Endothelial cell (in vitro differentiated cells): ENCODE measurements at places on chromosomes 2 and 18.

GRCh38 chr18:3427944-3428343 lies 22.0 kb upstream of the TGIF1 start:
- no peaks in the 10 kb centered on the region for H3K36me3 ChIP-seq
- H3K4me3 ChIP-seq, result no peak overlapping the region
- DNase-seq, result no peak
- no peak overlapping the region for H3K27ac ChIP-seq
- H3K27me3 ChIP-seq, result peaks cover 3% of the 10 kb centered on the region

- peaks cover 3% of the 10 kb centered on the region for H3K27me3 ChIP-seq
- no peak overlapping the region for H3K4me3 ChIP-seq
- H3K4me1 ChIP-seq, result peaks cover 4% of the 10 kb centered on the region
- no peak for DNase-seq
Observed at GRCh38 chr2:219661197-219661954, 33.9 kb downstream of the SLC4A3 start.

DNA sequence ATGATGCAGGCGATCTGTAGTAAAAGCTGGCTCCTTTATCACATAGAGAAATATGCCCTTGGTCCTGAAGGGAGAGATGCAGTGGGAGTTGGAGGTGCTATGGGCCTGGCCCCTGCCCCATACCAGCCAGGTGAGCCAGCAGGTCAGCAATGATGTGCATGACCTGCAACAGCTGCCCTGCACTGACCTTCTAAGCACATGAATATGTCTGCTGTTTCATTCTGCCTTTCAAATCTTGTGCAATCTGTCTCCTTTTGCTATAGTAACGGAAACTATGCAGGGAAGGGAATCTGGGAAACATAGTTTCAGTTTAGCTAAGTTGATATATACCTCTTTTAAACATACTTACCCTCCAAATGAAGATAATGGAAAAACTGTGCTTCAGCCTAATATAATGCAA lies 235.2 kb downstream of the TDRD15 start:
- H3K4me1 ChIP-seq, result no peaks in the 10 kb centered on the region
- H3K27ac ChIP-seq, result no peak overlapping the region
- no peaks in the 10 kb centered on the region for H3K27me3 ChIP-seq

DNA sequence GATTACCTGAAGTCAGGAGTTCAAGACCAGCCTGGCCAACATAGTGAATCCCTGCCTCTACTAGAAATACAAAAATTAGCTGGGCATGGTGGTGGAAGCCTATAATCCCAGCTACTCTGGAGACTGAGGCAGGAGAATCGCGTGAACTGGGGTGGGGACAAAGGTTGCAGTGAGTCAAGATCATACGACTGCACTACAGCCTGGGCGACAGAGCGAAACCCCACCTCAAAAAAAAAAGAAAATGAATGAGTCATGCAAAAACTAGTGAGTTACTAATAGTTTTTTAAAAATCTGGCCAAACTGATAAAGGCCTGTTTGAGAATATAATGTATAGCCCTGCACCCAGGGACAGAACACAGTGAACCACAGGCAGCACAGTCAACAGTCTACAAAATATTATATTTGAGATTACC lies 17.5 kb downstream of the AFG3L2 start:
- H3K27me3 ChIP-seq, result no peaks in the 10 kb centered on the region
- H3K4me3 ChIP-seq, result no peak overlapping the region
- H3K4me1 ChIP-seq, result no peaks in the 10 kb centered on the region

DNA sequence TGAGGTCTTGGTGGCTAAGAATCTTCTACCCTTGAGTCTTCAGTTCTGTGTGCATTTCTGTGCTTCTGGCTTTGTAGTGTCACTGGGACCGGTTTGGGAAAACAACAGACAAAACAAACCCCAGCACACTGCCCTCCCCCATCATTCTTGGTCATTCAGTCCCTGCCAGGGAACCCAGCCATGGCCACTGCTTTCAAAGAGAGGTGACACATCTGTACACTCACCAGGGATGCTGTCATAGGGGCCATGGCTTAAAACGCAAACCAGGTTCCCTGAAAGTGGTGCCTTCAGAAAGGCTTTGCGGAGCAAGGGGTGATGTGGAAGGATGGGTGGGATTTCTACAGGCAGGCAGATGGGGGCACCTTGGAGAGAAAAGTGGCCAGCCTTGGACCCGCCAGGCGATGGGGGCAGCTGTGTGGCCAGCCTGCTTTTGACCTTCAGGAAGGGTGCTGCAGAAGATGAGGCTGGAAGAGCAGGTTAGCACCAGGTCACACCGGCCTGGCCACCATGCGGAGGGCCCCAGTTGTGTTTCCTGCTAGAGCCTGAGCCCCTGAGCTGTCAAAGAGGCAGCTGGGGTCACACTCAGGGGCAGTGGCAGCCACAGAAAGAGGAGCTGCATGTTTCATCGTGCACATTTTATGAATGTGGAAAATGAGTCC lies 101.3 kb downstream of the INHBB start:
- no peak for DNase-seq
- peaks cover 29% of the 10 kb centered on the region for H3K27me3 ChIP-seq
- H3K27ac ChIP-seq, result no peak overlapping the region

DNA sequence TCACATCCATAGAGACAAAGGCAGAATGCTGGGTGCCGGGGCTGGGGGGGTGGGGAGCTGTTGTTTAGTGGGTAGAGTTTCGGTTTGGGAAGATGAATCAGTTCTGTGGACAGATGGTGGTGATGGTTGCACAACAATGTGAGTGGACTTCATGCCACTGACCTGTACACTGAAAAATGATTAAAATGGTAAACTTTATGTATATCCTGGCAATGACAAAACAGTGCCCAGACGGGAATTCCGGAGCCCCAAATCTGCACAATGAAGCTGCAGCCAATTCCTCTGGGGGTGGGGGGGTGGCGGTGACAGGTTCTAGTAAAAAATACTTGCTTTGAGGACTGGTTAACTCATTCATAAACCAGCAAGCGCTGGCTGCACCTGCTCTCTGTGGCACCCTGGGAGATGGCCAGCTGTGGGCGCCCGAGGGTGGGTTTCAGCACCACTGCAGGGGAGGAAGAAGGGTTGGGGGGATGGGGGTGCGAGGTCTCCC lies 81.8 kb upstream of the HPCAL1 start:
- H3K4me3 ChIP-seq, result no peak overlapping the region
- peaks cover 4% of the 10 kb centered on the region for H3K4me1 ChIP-seq
- no peak overlapping the region for H3K27ac ChIP-seq
- H3K27me3 ChIP-seq, result peaks cover 4% of the 10 kb centered on the region

DNA sequence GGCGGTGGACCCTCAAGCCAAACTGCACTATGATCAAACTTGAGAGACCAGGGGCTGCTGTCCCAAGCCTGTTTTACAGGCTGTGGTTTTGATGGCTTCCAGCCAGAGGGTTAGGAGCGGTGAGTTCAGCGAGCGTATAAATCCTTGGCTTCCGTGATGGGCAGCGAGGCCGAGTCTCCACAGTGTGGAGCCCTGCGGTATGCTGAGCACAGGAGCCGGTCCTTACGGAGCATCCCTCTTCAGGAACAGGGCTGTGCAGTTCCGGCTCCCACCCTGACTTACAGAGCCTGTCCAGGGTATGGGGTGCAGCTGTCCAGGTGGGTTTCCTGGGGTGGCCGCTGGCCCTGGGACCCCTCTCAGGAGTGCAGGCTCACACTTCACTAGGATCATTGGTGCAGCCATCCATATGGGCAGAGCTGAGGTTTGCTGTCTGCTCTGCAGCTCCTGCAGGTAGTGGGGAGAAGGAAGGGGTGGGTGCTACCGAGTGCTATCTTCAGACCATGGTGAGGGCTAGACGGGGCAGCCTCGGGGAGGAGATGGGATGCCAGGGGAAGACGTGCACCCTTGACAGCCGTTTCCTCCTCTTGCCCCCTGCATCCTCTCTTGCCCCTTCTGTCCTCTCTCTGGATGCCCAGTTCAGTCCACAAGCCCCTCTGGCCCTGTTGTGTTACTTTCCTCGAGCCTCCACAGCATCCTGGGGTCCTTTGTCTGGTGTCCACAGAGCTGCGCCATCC lies 104.3 kb downstream of the FAM210A start:
- H3K36me3 ChIP-seq, result peaks cover 15% of the 10 kb centered on the region
- H3K4me1 ChIP-seq, result peaks cover 4% of the 10 kb centered on the region
- no peak overlapping the region for H3K4me3 ChIP-seq
- no peak overlapping the region for H3K27ac ChIP-seq
- no peak for DNase-seq

- H3K36me3 ChIP-seq, result peaks cover 4% of the 10 kb centered on the region
- H3K27me3 ChIP-seq, result no peaks in the 10 kb centered on the region
- peaks cover 38% of the 10 kb centered on the region for H3K4me1 ChIP-seq
Observed at GRCh38 chr18:7683753-7684152, 116.6 kb downstream of the PTPRM start.

DNA sequence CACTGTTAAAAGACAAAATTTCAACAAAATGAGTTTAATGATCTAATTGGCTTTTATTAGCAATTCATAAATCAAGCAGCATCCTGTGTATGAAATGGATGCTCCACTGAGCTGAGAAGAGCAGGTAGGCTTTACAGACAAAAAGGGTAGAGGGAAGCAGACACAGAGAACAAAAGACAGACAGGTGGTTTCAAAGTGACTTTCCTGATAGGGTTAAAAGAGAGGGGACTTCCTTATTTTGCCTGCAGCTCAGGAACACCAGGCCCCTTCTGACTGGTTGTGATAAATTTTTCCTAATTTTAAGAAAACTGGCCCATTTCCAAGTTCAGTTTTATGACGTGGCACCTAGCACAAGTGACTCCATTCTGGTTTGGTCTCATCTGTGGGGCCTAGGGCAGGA lies 11.9 kb downstream of the TEX51 start:
- peaks cover 17% of the 10 kb centered on the region for H3K27me3 ChIP-seq
- peak; percentile 0 for DNase-seq
- no peak overlapping the region for H3K27ac ChIP-seq

DNA sequence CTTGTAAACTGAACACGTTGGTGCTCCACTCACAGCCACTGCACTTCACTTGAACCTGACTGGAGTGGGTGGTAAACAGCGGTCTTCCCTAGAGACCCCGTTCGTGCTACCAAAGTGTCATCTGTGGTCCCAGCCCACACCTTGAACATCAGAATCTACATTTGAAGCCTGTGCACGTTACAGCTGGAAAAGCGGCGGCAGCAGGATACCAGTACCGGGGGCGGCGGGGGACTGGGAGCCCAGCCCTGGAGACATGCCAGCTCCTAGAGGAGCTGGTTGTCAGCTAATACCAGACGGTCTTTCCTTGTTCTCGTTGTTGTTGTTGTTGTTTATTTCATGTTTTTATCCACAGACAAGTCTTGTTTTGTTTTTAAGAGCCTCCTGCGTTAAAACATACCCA lies 156.7 kb downstream of the WDSUB1 start:
- H3K27ac ChIP-seq, result peak overlapping the region; percentile 9
- H3K4me1 ChIP-seq, result peaks cover 55% of the 10 kb centered on the region
- H3K4me3 ChIP-seq, result no peak overlapping the region
- no peak for DNase-seq

- no peaks in the 10 kb centered on the region for H3K36me3 ChIP-seq
- DNase-seq, result no peak
- no peak overlapping the region for H3K4me3 ChIP-seq
Observed at GRCh38 chr18:77105028-77105427, 27.6 kb downstream of the MBP start.

DNA sequence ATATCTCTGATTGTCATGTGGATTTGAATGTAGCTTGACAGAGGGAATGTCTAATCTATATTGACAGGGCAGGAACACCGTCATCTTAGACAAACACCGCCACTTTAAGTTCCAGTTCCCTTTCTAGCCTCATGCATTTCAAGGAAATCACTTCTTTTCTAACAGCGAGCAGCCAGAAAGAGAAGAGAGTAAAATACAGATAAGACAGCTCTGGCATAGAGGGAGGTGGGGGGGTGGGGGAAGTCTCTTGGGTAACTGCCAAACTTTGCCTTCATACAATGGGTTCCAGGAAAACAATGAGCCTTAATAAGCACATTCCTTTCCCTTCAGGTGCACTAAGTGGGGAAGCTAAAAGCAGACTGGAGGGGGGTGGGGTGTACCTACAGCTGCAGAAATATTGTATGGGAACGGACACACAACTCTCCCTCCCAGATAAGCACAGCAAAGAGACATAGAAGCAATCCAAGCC lies 37.2 kb downstream of the CASP10 start:
- H3K4me3 ChIP-seq, result peak overlapping the region; percentile 53
- peak overlapping the region; percentile 95 for H3K27ac ChIP-seq
- peaks cover 42% of the 10 kb centered on the region for H3K4me1 ChIP-seq
- peak; percentile 18 for DNase-seq
- peaks cover 12% of the 10 kb centered on the region for H3K36me3 ChIP-seq

DNA sequence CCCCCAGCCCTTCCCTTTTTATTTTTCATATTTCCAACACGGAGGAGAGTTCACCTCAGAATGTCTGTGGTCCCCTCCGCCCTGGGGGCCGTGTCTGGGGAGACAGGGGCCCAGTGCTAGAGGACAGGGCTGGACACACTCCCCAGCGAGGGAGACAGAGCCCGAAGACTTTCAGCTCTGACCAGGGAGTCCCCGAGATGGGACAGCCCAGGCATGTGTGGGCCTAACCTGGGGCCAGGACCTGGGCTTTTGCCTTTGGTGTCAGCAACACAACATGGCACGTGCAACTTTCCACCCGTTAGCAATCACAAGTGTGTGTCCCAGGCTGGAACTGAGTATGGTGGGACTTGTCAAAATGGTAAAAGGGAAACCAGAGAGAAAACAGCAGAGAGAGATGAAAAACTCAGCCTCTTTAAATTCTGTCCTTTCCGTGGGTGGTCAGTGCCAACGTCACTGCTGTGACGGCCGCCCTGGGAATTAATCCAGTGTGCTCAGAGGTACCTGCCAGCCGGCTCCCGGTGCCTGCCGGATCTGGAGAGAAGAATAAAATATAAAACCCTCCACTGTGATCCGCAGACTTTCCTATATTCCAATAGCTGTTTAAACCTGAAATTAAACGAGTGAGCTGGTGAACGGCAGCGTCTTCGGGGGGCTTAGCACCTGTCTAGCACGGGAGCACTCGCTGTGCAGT lies 245.8 kb downstream of the EIPR1 start:
- peaks cover 31% of the 10 kb centered on the region for H3K4me1 ChIP-seq
- DNase-seq, result no peak
- no peak overlapping the region for H3K4me3 ChIP-seq
- no peaks in the 10 kb centered on the region for H3K36me3 ChIP-seq
- no peaks in the 10 kb centered on the region for H3K27me3 ChIP-seq
- H3K27ac ChIP-seq, result no peak overlapping the region

GRCh38 chr2:61660511-61661388 lies 122.6 kb upstream of the XPO1 start:
- no peaks in the 10 kb centered on the region for H3K36me3 ChIP-seq
- no peak for DNase-seq
- H3K4me1 ChIP-seq, result peaks cover 6% of the 10 kb centered on the region
- no peak overlapping the region for H3K27ac ChIP-seq
- H3K4me3 ChIP-seq, result no peak overlapping the region

GRCh38 chr18:38884050-38884449 lies 1318.5 kb upstream of the CELF4 start:
- H3K36me3 ChIP-seq, result no peaks in the 10 kb centered on the region
- no peak for DNase-seq
- no peak overlapping the region for H3K27ac ChIP-seq
- no peak overlapping the region for H3K4me3 ChIP-seq
